ENCODE measurements at places on chromosomes 7 and 10.

GRCh38 chr7:45181991-45182855 is 24.6 kb downstream of the RAMP3 start:
- DNase-seq = no peak

DNA sequence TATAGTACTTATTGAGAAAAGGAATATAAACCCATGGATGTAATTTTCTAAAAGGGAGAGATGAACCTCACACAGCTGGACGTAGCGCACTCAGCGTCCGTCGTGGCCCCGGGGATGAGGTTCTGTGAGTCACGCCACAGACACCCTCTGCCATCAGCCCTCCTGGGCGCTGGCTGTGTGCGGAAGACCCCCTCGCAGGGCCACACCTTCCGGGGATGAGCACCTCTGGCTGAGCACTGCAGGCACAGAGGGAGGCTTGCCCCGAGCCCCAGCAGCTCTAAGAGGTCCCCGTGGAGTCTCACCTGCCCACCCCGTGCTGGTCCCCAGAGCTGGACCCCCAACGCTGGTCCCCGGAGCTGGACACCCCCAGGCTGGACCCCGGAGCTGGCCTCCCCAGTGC is 215.8 kb downstream of the PTPRN2 start:
- DNase-seq = no peak

DNA sequence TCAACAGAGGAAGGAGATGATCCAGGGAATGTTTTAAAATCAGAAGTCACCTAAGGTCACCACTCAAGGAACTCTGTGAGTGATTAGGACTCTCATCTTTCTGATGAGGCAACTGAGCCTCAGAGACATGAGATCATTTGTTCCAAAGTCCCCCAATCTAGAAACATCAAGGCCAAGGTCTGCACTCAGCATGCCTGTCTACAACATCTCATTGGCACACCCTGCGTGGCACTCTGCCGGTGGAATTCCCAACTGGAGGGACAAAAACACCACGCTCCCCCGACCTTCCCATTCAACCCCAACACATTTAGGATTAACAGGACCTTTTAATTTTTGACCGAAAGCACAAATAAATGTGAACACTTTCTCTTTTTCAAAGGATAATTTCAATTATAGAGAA is 31.4 kb downstream of the CPXM2 start:
- no peak for DNase-seq

DNA sequence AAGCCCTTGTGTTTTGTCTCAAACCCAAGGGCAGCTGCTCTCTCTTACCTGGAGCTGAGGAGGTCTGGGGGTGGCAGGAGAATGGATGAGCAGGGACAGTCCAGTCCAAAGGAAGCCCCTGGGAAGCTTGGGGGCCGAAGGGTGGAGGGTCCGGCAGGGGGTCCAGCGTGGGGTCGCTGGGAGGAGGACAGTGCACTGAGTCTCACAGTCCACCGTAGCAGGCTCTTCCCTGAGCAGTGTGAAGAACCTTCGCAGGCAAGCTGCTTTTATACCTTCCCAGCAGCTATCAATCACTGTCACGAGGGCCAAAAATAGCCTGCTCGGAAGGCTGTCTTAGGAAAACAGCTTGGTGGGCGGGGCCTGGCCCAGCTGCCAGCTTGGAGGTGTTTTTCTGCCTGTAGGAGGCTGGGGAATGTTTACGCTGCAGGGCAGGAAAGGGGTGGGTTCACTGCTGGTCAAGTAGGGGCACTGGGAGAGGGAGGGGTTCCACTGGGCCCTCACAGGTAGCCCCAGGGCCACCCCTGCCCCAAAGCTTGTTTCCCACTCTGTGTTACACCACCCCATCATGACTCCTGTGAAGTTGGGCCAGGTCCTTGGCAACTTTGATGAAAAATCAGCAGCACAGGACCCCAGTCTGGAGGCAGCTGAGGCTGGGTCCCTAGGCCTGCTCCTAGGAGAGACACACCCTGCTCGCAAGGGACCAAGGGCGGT is at the start of gene DEPP1:
DEPP1 (minus strand) TSS at position 240 of the 711 bp plus-strand sequence. CDS start 779 bp downstream, outside the sequence.
- no peak for DNase-seq

GRCh38 chr7:104855861-104856260 is 158.1 kb upstream of the KMT2E start:
- DNase-seq = no peak

DNA sequence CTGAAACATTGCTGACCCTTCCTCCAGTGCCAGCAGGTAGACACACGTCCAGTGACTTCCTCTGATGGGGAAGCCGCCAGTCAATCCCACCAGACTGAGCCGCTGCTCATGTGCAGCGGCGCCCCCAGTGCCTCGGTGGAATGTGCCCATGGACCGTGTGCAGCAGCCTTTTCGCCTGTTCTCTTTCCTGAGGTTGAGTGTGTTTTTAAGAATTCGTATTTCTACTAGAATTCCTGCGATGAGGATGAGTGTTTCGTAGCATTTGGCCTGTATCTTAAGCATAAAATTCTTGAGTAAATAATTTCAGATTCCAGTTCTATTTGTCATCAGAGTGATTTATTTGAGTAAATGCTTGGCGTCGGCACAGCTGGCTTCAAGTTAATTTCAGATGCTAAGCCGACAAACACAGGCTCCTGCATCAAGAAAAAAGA is 35.4 kb downstream of the BNIP3 start:
- no peak for DNase-seq

DNA sequence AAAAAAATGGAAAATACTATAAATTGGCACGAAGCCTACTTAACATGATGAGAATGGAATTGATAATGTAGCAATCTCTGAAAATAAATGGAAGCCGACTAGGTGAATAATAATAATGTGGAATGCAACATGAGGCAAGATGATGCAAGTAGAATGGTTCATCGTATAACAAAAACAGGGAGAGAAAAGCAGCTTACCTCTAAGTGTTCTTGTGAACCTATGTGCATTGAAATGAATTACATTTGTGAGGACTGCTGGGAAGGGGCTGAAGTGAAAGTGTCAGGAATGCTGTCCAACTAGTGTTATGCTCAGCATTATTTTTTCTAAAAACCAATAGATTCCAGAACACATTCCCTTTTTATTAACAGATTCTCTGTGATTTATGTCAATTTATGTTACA is 440.6 kb upstream of the LRRN3 start:
- no peak for DNase-seq

- DNase-seq = no peak
These were observed 40.3 kb upstream of the CNTNAP2 start for GRCh38 chr7:146076344-146076743.
